ENCODE measurements at places on chromosomes 6 and 20.

DNA sequence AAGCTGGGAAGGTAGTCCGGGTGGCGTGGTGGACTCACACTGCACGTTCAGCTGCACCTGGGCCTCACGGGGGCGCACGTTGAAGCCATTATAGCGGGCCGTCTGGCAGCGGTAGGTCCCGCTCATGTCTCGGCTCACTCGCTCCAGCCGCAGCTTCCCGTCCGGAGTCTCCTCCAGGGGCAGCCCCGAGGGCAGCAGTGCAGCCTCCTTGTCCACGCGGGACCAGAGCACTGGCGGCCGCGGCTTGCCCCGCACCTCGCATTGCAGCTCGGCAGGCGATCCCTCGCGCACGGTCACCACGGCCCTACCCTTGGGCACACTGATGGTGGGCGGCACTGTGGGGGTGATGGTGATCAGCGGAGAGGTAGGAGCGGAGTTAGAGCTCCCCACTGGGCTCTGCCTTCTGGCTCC, 47.6 kb downstream of the MDGA1 start:
- DNase-seq: no peak

- no peak for DNase-seq
Observed at GRCh38 chr6:168288781-168289570, 30.6 kb downstream of the DACT2 start.

GRCh38 chr20:16100111-16100510, 473.1 kb downstream of the KIF16B start:
- no peak for DNase-seq

GRCh38 chr6:15420959-15421438, 175.1 kb downstream of the JARID2 start:
- DNase-seq: no peak

DNA sequence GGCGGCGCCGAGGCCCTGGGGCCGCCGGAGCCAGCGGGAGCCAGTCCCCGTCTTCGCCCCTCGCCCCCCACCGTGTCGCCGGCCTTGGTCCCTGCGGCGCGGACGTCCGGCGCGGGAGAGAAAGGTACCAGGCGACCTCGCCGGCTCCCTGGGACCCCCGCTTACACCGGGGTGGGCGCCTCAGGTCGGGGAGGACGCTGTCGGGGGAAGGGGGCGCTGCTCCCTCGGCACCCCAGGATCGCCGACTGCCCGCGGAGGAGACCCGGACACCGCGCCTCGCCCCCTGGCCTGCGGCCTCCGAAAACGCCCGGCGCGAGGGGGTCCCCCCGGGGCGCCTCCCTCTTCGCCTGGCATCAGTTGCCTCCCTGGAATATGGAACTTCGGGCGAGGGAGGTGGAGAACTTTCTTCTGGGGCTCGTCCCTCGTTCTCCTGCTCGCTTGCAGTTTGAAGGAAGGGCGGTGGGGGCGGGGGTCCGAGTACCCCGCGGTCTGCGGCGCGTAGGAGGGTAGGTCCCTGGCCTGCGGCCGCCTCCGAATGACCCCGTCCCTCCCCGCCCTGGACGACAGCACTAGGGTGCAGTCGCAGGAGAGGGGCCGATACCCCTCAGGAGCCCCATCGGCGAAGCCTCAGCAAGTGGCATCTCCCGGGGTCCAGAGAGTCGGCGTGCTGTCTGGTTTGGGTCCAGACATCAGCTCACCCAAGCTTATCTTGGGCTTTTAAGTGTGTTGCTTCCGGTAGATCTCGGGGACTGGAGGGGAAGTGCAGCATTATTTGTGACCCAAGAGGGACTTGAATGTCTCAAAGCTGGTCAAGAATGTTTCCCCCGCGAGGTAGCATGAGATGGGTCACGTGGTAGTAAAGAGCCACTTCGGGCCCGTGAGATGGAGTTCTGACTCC, 549 bp downstream of the ANKRD6 start:
- peak; percentile 7 for DNase-seq

- DNase-seq: peak; percentile 72
Observed at GRCh38 chr6:26537160-26537845, 863 bp upstream of the HMGN4 start.

- DNase-seq: no peak
Observed at GRCh38 chr20:10578607-10579006, 95.2 kb downstream of the JAG1 start.

DNA sequence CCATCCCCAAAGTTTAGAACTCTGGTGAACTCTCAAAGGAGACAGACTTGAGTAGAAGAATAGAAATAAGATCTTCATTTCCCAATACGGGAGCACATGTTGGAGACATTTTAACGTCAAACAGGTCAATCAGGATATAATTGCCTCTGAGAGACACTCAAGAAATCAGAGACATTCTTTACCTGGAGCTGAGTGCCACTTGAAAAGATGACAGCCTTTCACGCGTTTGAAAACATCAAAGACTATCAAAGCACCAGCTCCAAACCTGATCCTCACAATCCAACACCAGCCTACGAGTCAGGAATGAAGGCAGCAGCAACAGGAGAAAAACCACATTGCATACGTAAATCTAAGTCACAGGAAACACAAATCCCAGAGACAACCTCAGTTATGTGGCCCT, 571.5 kb upstream of the CDH4 start:
- DNase-seq: no peak
